ENCODE measurements at places on chromosomes 16 and 17. TPM values are rescaled to one million over a fixed set of nuclear protein-coding genes. Genes with fewer than 3 reads are reported as not detected.
A peak's percentile ranks its signal among the peaks of the same experiment; 100 is the strongest.

- DNase-seq = no peak
Observed at GRCh38 chr16:60991886-60992285, 1044.4 kb downstream of the CDH8 start.

DNA sequence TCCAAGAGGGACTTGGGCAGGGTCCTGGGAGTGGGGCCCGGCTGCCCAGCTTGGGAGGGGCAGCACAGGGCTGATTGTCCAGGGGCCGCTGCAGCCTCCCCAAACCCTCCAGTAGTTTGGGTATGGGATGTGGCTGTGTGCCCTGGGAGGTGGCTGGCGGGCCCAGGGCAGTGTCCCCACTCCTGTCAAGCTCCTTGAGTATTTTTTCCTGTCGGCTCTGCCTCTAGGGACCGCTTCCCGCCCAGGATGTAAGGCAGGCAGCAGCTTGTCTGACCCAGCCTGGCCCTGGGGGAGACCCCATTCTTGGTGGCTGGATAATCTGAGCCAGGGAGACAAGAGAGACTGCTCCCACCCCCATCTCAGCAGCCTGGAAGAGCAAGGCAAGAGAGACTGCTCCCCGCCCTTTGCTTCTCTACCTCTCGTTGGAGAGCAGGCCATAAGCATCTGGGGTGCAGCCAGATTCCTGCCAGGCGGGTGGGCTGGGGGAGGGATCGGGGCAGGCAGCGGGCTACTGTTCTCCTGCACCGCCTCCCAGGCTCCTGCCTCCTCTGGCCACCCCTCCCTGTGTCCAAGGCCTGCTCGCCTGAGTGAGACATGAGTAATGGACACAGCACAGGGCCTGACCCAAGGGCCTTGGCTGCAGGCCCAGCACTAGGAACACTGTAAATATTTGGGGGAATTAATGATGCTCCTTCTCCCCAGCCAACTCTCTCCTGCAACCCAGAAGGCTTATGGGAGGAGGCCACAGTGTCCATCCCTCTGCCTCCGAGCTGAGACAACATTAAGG lies 18.4 kb upstream of the ITGA3 start:
- DNase-seq = no peak

DNA sequence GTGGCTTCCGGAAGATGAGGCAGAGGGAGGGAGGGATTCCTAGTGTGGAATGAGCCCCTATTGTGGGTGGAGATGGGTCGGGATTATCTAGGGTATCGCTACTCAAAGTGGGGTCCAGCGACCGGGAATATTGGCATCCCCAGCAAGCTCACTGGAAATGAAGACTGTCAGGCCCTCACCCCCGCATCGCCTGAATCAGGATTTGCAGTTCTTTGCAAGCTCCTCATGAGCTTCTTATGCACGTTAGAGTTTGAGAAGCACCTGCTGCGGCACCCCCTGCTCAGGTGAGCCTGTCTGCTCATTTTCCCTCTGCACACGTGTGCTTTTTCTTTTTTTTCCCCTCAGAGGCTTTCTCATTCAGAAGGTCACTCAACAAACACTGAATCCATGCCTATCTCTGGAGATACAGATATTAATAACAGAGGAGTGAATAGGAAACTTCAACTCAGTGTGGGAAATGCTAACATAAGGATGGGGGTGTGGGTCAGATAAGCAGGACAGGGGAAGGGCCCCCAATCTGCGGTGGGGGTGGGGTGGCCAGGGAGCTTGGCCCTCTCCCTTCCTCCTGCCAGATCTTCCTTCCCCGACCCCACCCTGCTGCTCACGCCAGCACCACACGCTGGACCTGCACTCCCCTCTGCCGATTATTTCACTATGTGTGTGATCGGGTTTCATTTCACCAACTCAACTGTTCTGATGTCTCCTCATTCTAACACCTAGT lies 67.7 kb upstream of the NFAT5 start:
- DNase-seq = no peak

- DNase-seq = no peak
Observed at GRCh38 chr16:29007730-29008593, 23.1 kb downstream of the LAT start.

GRCh38 chr17:4460661-4461060 lies 26.9 kb downstream of the SPNS3 start:
- no peak for DNase-seq

GRCh38 chr17:47611372-47612350 lies 38.1 kb upstream of the KPNB1 start:
- no peak for DNase-seq

DNA sequence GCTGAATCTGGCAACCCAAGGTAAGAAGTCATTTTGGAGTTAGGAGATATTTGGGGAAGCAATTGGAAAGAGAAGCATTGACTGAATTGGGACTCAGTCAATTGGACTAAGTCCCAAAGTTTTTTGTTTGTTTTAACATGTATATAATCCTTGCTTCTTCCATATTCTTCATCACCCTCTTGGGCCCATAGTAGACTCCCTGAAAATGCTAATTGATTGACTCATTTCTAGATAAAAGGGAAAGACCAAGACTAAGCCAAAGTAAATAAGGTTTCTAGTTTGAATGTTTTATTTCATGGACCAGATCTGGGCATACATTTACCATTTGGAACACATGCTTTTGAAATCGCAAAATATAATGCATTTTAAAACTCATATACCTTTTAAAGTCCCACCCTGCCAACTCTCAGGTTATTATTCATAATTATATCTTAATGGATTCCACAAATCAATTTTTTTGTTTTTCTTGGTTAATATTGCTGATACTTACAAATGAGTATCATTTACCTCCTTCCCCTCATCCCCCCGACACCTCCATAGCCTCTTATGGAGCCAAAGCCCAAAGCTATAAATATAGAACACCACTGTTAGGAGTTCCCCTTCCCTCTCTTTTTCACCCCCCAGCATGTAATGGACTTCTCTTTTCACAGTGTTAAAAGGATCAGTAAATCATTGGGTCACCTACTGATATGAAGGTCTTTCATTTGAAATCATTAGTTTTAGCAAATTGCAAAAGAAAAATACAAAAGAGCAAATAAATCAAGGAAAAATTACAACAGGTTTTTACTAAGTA lies 674.0 kb upstream of the SOX9 start:
- no peak for DNase-seq

DNA sequence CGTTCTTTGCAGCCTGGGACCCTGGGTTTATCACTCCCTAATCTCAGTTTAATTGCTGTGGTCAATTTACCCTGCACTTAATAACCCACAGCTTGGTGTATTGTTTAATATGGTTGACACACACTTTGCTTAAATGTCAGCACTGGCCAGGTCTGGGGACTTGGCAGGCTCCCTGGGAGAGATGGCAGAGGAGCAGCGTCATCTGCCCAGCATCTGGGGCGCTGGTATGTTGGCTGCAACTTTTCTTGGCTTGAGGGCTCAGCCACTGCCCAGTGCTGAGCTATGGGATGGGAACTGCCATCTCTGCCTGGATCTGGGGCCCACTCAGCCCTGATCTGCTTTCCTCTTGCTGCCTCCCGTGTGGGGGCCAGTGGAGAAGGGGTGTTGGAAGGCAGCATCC lies 115.7 kb upstream of the IRX3 start:
- peak; percentile 84 for DNase-seq

- no peak for DNase-seq
Observed at GRCh38 chr17:55729484-55729883, 6.8 kb upstream of the TMEM100 start.

GRCh38 chr17:46024590-46024989 lies 25.5 kb downstream of the STH start:
- no peak for DNase-seq

- DNase-seq = no peak
Observed at GRCh38 chr17:57948169-57948554, 7.0 kb downstream of the CUEDC1 start.

GRCh38 chr16:58556678-58557077 lies 41.4 kb downstream of the SETD6 start:
- no peak for DNase-seq

DNA sequence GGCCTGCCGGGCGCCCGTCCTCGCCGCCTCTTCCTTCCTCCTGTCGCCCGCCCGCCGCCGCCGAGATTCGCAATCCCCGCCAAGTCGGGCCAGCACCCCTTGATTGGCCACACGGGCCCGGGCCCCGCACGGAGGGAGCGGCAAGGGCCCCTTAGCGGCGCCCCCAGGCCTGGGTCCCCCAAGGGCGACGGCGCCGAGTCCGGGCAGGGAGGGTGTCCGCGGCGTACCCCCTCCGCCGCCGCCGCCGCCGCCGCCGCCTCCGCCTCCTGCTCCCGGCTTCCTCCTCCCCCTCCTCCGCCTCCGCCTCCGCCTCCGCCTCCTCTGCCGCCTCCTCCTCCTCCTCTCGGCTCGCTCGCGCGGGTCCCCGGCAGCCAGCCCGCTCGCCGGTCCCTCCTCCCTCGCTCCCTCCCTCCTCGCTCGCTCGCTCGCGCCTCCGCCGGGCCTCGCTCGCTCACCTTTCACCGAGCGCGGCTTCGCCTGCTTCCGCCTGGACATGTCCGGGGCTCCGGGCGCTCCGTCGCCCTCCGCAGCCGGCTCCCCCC lies 561 bp downstream of the ZNF423 start:
- peak; percentile 89 for DNase-seq

DNA sequence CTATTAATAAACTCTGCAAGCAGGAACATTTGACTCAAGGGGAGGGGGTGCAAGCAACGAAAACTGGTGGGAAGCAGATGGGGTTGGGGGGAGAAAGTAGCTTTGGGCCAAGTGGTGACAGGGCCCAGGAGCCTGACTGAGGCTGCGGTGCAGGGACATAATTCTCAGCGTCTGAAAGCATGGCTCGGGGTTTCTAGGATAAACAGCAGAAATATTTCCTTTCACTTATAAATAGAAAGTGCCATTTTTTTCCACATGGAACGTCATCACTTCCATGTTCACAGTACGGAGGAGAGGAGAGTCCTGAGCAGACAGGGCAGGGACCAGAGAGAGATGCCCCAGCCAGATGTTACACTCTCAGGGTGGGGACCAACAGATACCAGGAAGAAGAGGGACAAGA lies 197.1 kb downstream of the ZFHX3 start:
- peak; percentile 75 for DNase-seq

- no peak for DNase-seq
Observed at GRCh38 chr17:61837175-61838051, 25.9 kb downstream of the BRIP1 start.

DNA sequence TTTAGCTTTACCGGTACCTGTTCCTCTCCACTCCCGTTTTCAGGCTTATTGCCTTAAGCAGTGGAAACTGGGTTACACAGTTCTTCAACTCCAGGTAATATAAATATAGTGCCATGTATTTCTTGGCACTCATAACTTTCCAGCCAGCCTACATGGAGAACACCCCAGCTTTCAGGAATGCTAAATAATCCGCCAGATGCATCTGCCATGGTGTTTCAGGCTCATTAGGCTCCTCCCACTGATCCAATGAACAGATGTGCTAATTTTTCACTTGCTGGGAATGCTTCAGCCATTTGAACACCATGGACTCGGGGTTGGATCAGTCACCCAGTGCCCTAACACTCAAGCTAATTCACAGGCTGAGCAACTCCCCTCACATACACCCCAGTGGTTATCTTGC lies 4.6 kb downstream of the ANKFN1 start:
- no peak for DNase-seq

DNA sequence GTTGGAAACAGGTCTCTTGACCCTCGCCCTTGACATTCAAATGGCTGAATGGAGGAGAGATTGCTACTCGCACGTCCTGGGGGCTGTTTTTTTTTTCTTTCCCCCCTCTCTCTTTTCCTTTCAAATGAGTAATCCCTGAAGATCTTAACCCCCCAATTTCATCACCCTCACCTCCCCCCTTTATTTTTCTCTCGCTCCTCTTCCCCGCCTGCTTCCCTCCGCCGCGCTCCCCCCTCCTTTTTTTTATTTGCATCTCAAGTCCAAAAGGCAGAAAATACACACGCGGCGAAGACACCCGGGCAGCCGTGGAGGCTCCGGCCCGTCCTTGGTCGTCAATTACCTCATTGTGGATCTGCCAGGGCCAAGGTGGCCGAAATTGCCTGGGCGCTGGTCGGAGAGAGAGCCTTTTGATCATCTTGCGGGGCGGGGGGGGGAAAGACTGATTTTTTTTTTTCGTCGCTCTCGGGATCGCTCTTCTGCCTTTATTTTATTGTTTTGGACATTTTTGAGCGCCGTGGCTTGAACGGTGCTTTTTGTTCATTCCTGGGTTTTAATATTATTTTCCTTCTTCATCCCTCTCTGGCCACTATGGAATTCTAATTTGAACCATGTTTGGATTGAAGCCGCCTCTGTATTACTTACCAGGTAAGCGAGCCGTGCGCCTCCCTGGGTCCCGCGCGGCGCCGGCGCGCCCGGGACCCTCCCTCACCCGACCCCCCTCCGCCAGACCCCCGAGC lies 57.2 kb upstream of the GSE1 start:
- DNase-seq = no peak

GRCh38 chr17:27762527-27763305 lies 37.6 kb downstream of the NOS2 start:
- DNase-seq = no peak

GRCh38 chr17:8187517-8188262 lies 2.3 kb downstream of the BORCS6 start:
- DNase-seq = peak; percentile 86

- DNase-seq = no peak
Observed at GRCh38 chr16:66508248-66508913, 41.5 kb downstream of the TK2 start.

DNA sequence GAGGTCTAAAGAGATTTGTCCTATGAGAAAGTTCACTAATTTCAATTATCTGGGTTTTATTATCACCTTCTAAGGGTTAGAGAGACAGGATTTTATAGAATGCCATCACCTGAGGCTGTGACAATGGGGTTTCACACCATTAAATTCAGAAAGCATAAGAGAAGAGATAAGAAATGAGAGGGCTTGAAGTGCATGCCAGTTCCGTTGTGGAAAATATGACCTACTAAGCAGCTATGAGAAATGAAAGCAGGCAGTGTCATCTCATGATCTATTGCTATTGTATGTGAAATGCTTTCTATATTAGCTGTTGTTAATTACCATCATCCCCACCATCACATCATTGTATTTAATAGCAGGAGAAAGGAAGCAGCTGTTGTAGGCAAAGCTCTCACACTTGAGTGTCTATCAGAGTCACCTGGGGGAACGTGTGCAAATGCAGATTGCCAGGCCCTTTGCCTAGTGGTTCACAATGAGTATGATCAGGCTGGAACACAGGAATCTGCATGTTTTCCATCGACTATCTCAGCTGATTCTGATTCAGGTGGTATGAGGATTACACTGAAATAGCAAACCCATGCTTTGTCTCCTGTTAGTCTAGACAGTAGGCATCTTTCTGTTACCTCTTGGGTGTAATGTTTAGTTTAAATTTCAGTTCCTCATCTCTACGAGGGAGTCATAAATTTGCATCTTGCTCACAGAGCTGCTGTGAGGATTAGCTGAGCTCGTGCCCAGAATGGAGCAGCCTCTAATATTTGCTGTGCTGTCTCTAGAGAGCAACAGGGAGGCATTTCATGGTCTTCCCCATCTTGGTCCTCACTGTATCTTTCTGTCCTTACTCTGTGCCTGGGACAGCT lies 256.4 kb downstream of the CDH13 start:
- DNase-seq = no peak

GRCh38 chr16:82006036-82006435 lies 5.2 kb downstream of the SDR42E1 start:
- DNase-seq = no peak

Gene ARHGDIA
- 158 TPM for total RNA-seq

Gene SDR42E1
- 0.22 TPM for total RNA-seq

Gene SGCA
- total RNA-seq = 159 TPM

Gene TVP23A
- 0.13 TPM for total RNA-seq

Gene CRYBA1
- total RNA-seq = not detected

Gene SLC25A39
- 53.4 TPM for total RNA-seq
